CD4-positive, alpha-beta T cell treated with Interleukin-2 at 100 ng/mL for 4 hours (primary cell): ENCODE measurements at places on chromosomes 6 and 20.
A peak's percentile ranks its signal among the peaks of the same experiment; 100 is the strongest.

GRCh38 chr20:9977629-9978028, 57.2 kb upstream of the ANKEF1 start:
- DNase-seq: no peak

DNA sequence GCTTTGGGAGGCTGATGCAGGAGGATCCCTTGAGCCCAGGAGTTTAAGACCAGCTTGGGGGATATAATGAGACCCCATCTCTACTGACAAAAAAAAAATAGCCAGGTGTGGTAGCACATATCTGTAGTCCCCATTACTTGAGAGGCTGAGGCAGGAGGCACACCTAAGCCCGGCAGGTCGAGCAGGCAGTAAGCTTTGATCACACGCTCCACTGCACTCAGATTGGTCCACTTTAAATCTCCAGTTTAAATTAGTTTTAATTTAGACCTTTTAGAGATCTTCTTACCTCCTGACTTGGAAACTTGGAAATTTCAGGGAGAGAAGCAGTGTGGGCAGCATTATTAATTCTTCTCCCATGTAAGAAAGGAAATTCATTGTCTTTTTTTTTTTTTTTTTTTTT, 16.8 kb upstream of the PLCB4 start:
- DNase-seq: no peak

DNA sequence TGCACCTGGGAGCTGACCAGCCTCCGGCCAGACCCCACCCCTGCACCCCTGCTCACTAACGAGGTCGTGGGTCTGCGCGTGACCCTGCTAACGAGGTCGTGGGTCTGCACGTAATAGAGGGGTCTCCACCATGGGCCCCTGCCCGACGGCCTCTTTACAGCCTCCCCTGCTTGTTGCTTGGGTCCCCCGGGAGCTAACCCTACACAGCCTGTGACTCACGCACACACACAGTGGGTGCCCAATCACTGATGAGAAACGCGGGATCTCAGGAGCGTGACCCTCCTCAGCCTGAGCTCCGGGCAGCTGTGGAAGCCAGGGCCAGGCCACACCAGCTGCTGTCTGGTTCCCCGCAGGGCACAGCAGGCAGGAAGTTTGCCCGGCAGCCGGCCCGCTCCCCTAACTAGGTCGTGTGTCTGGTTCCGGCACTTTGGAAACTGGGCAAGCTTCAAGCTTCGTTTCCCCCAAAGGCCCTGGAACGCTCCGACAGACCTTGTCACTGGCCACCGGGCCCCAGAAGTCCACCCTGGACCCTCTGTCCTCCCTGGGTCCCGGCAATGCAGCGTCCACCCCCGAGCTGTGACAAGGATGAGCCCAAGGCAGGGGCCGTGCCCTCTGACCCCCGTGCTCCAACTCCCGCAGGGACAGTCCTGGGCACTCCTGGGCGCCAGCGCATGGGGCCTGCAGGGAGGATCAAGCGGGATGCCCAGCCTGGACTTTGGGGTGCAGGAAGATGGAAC, 767 bp downstream of the PTK6 start:
- no peak for DNase-seq

DNA sequence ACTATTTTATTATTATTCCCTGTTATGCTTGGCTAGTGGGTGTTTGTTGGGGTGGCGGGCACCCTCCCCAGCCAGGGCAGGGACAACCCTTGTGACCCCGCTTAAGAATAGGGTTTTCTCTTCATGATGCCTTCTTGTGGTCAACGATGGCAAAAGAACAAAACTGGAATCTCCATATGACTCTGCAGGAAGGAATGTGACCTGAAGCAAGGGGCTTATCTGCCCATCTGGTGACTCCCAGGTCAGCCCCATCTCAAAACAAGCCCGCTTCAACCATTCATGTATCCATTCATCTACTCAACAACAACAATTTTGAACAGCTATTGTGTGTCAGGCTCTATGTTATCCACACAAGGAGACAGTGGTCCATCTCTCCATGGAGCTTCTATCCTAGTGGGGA, 30.9 kb upstream of the TGM6 start:
- DNase-seq: no peak

DNA sequence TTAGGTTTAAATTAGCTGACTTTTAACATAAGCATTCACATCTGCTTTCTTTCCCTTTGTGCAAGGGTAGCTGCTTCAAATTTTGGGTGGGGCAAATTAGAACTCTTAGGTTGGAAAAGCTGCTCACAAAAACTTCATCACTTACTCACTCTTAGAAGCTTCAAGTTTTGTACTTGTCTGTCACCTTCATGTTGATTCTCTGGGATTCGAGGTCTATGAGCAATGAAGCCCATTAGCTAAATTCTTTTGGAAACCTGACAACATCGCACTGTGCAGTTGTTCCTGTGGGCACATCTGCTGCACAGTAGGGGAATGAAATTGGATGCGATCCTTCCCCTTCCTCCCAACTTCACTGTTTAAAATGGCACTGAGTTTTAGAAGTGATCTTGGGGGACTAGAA, 156.1 kb downstream of the UBE3D start:
- no peak for DNase-seq

GRCh38 chr6:156425359-156426020, 351.7 kb upstream of the ARID1B start:
- no peak for DNase-seq

GRCh38 chr6:72636786-72637185, 14.9 kb downstream of the KCNQ5 start:
- DNase-seq: no peak

- no peak for DNase-seq
These were observed 7.3 kb downstream of the NPBWR2 start for GRCh38 chr20:64099880-64100565.

DNA sequence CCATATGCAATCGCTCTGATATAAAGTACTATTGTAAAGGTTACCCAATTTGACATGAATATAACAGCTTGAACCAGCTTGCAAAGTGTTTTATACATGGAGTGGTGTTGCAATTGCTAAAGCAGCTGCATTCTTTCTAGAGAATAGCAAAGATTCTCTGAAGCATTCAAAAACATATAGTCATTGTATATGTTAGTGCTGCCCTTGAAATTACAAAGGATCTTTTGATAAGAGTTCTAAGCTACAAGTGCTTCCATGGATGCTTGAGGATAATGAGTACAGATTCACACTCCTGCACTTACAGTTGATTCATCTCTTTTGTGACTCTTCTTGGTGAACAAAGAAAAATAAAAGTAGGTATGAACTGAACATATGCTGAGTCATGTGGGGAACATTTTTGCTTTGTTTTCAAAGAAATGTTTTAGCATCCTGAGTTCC, 175.7 kb downstream of the ALDH8A1 start:
- no peak for DNase-seq

- no peak for DNase-seq
These were observed 3.9 kb upstream of the SRSF3 start for GRCh38 chr6:36590237-36590636.

- DNase-seq: no peak
These were observed 414.4 kb upstream of the MMS22L start for GRCh38 chr6:97697456-97697855.

DNA sequence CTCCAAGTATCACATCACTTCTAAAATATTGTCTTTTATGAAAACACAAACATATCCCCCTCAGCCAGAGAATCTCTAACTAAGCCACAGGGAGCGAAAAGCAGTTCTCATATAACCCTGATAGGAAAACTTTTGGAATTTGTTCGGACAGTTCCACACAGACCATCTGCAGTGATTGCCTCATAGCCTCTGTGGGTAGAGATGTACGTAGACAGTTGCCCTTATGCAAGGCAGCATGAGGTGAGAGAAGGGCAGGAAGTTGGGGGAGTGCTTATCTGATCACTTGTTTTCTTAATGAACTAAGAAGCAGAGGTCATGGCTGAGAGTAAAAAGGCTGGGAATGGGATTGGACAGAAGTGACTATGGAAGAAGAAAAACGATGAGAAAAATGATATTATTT, 39.6 kb downstream of the SLC23A2 start:
- DNase-seq: peak; percentile 29

- DNase-seq: no peak
These were observed 46.0 kb downstream of the TFEB start for GRCh38 chr6:41689171-41690008.

GRCh38 chr6:37149745-37150144, 20.2 kb upstream of the PIM1 start:
- DNase-seq: no peak

GRCh38 chr6:106226676-106227075, 98.9 kb downstream of the ATG5 start:
- no peak for DNase-seq

- DNase-seq: no peak
These were observed 10.9 kb upstream of the NOX3 start for GRCh38 chr6:155466539-155466938.

GRCh38 chr6:74745670-74746069, 460.2 kb downstream of the COL12A1 start:
- no peak for DNase-seq

DNA sequence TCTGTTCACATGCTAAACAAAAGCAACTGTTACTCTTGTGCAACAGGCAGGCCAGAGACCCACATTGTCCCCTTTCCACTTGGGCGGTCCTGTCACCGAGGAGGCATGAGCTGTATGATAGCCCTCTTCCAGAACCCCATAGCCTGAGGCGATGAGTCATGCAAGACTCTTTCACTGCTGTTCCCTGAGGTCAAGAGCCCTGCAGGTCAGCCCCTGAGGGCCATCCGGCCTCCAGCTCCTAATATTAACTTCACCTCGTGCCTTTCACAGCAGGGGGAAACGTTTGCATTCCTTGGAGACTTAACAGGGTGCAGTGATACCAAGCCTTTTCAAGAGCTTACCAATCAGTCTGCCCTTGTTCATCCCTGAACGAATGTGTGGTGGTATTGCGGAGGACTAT, 253.3 kb upstream of the ECI2 start:
- no peak for DNase-seq

DNA sequence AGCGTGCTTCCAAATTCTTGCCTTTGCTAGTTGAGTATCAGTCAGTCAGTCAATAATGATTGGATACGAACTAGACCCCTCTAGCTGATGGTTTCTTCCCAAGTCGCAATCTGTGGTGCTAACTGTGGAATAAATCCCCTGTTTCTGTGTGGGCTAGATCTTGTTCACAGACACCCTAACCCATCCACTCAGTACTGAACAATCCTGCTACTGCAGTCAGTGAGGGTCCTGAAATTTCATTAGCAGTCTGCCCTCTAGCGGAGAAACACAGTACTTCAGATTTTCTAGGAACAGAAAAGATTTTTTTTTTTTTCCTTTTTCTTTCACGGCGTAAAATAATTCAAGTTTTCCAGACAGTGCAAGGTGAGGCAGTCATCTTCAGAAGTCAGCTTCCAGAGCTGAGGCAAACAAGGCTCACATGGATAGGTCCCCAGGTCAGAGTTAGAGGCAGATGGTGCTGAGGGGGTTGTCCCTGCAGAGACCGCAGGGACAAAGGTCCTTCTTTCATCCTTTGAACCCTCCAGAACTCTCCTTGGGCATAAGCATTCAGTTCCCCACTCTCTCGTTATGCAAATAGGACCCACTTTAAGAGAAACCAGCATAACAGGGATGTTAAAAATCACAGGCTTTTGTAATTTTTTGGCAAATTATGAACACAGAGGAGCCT, 119.6 kb downstream of the SCML4 start:
- peak; percentile 52 for DNase-seq

- DNase-seq: no peak
These were observed 824.8 kb upstream of the FLRT3 start for GRCh38 chr20:15162079-15162647.

DNA sequence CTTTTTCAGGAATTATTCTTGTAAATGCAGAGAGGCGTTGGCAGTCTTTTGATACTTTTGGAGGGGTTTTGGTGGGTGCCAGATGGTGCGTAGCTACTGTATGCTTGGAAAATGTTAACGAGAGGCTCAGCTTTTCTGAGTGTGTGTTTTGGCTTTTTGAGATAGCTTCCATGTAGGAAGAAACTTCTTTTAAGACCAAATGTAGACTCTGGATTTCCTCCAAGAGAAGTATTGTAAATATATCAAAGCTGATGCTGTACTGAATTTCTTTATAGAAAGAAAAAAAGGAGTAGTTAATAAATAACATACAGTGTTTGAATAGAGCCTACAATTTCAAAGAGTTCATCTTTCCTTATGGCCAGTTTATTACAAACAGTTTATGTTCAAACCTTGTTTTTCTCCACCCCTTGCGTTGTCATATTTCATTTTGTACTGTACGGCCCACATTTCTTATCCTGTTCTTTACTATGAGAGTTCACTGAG, 16.7 kb downstream of the TIAM2 start:
- no peak for DNase-seq
